Activated CD4-positive, alpha-beta T cell treated with anti-CD3 and anti-CD28 coated beads, Interleukin-2, amount 10 ng/mL, durations not matched to agents 7 days and 5 days (primary cell): ENCODE measurements at places on chromosomes 12 and 14. TPM values are rescaled to one million over a fixed set of nuclear protein-coding genes. Genes with fewer than 3 reads are reported as not detected.

The MGP gene
- total RNA-seq, result 0.20 TPM

The ENO2 gene
- 156 TPM for total RNA-seq

The CDC42BPB gene
- total RNA-seq, result 0.81 TPM

The GSC gene
- not detected for total RNA-seq

The SMIM41 gene
- not detected for total RNA-seq

The PSMA3 gene
- total RNA-seq, result 233 TPM
